ENCODE measurements at places on chromosomes 16 and 17.

GRCh38 chr17:63317166-63317840, 128.8 kb downstream of the CYB561 start:
- DNase-seq: no peak

DNA sequence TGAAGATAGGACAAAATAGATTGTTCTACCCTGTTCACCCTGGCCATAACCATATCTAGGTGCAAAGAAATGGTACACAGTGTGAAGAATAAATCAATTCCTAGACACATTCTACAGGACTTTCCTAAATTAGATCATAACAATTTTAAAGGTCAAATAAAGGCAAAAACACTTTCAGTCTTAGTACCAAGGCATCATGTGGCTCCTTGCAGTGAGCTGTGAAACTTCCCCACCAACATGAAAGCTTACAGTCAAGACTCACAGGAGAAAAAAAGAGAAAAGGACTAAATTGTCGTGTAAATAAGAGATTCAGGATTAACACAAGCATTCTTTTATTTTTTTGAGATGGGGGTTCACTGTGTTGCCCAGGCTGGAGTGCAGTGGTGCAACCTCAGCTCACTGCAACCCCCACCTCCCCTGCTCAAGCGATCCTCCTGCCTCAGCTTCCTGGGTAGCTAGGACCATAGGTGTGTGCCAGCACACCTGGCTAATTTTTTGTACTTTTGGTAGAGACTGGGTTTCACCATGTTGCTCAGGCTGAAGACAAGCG, 14.2 kb downstream of the NSMCE1 start:
- no peak for DNase-seq

GRCh38 chr17:16255481-16255921, 38.5 kb downstream of the PIGL start:
- DNase-seq: no peak

DNA sequence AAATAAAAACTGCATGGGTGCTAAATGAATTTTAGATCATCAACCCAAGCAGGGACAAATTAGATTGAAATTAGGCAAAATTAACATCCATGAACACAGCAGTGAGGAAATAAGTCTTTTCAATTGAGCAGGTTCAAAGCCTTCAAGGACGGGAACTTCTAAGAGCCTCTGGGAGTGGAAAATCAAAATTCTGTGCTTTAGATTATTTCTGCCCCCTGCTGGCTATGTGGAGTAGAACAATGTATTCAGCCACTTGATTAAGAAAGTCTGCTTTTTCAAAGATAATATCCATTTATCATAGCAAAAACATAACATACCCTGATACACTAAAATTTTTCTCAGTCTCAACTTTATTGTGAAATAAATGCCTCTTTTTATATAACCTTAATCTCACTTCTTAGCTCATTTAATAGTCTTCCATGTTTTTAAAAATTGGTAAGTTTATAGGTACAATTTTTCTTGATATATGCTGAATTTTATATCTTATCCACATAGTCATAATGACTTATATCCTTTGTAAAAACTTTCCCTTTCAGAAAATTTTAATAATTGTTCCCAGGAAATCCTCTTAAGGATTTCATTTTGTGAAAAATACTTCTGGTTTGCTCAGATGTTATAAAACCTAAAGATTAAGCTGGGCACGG, 28.1 kb upstream of the NOL11 start:
- DNase-seq: peak; percentile 21

DNA sequence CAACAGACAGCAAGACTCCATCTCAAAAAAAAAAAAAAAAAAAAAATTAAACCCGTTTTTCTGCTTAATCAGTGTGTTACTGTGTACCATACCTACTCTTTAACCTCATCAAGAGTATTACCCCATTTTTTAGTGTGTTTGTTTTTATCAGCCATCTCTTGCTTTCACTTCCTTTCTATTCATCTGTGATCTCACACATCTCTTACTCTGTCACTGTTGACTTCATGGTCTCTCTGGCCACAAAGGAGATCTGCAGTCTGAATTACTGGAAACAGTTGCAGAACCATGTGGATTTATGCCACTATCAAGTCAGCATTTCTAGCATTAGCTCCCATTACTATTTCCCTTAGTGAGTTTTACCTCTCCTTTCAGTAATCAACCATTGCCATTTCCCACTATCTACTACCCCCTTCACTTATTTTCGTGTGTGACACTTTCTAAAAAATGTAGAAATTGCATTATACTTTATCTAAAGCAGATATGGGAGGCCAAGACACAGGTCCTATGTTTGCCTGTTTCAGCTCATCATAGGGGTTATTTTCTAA, 20.1 kb downstream of the NDEL1 start:
- DNase-seq: no peak

- DNase-seq: no peak
Measured at GRCh38 chr16:1707193-1707790, 1.3 kb downstream of the MAPK8IP3 start.

DNA sequence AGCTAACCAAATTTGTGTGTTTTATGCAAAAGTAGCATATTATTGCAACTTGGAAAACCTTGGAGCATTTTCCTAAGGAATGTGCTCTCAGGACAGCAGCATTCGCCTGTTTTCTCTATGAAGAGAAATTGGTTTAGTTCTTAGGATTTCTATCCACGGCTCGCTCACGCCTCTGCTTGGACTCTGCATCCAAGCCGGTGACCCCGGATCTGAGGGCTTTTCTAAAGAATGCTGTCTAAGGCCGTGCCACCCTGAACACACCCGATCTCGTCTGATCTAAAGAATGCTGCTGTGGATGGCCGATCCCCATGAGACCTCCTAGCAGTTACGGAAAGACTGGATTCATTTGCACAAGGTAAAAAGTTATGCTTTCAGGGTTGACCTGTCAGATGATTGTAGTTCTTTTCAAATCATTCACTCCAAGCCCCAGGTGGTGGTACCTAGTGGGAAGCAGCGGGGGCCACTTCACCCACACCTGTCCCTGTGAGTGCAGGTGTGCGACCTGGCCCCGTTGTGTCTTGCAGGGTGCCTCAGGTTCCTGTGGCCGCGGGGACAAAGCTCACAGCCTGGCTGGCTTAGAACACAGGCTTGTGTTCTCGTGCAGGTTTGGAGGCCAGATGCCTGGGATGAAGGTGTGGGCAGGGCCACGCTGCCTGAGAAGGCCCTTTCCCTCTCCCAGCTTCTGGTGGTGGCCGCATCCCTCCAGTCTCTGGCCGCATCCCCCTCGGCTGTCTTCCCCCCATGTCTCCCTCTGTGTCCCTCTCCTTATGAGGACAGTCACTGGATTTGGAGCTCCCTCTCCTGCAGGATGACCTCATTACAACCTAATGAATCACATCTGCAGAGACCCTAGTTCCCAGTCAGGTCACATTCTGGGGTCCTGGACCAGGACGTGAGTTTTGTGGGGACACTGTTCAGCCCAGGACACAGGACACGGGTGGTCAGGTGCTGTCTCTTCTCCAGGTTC, 71.1 kb downstream of the BANP start:
- no peak for DNase-seq

DNA sequence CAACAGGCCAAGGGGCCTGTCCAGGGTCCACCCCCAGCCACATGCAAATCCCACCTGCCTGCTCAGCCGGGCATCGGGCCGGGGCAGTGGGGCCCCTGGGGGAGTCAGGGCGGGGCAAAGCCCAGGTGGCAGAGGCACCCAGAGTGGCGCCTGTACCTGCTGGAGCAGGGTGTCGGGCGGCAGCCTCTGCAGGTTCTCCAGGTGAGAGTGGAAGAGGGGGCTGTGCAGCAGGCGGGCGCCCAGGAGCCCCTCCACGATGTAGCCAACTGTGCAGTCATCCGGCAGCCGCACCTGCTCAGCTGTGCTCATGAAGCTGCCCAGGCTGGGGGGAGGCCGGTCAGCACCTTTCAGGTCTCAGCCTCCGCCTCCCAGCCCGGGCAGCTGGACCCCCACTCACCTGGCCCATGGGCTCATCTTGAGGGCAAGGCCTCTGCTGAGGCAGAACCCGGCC, 2.1 kb downstream of the RFNG start:
- no peak for DNase-seq

- DNase-seq: no peak
Measured at GRCh38 chr16:5430598-5430997, 333.0 kb upstream of the EEF2KMT start.

- DNase-seq: no peak
Measured at GRCh38 chr16:22322741-22323140, 25.5 kb downstream of the POLR3E start.

DNA sequence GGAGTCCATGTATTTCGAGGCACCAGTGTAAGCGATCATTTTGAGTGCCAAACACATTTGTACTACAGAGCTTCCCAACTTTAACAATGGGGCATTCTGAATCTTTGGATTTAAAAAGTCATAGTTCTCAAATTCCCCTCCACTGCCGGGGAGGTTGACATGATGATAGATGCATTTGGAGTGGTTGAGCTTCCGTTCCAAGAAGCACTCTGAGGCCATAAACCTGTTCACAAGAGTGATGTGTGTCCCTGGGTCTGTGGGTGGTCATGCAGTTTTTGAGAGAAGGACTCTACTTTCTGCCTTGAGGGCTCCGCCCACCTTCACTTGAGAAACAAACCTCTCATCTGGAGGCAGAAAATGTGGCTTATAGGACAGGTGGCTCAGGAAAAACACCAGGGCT, 43.7 kb downstream of the IRX5 start:
- DNase-seq: no peak

- no peak for DNase-seq
Measured at GRCh38 chr17:30173649-30174048, 57.0 kb downstream of the NSRP1 start.

DNA sequence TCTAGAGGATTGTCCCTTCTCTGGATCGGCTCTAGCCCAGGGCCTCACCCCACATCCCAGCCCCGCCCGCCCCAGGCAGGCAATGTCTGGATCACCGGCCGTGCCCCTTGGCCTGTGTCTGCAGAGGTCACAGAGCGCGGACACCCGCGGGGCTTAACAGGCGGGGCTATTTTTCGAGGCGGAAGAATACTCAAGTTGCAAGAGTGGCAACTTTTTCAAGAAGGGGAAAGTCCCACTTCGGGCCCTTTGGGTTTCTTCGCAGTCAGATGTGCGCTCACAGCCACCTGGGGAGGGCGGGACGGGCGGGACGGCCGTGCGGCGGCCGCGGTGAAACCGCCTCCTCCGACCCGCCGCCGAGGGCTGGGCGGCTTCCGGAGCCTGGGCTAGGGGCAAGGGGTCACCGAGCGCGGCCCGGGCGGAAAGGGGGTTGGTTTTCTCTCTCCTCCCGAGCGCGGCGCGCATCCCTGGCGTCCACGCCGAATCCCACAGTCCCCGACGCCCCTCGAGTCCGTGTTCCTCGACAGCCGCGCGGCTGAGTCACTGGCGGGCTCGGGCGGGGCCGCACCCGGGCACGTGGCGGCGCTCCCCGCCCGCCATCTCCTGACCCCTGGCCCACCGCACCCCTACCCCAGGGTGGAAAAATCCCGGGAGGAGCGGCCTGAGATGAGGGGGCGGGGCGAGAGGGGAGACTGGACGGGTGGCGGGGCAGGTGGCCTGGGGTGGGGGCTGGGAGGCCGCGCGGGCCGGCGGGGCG, 1.2 kb upstream of the PFN1 start:
- DNase-seq: no peak

DNA sequence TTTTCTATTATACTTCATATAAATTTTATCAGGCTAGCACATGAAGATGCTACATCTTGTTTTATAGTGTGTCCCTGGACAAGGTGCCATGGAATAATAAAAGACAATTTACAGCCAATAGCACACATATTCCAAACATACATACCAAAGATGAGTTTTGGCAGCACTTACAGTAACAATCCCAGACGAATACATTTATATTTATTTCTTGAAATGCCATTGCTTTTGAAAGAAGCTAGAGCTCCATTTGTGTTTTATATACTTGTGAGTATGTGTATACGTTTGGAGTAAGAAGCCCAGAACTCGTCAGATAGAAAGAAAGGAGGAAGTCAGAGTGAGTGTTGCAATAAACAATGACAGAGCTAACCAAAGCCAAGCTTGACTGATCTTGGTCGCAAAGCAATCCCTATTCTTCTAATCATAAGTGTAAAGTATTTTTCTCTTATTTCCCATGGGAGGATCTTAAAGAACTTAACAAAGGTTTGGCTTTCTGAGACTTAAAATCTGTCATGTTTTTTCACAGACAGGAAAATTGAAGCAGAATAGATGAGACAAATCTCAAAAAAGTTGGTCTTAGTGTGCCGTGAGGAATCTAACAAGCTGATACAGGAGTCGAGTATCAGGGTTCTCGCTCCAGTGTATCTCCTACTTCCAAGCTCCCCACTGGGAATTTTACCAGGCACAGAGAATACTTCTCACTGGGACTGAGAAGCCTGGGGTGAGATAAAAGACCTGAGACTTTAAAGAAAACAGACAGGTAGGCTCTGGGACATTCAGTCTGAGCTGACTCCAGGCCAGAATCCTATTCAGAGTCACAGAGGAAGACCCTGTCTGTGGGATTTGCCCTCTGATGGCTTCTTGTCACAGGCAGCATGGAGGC, 175.4 kb downstream of the AATF start:
- DNase-seq: no peak

- no peak for DNase-seq
Measured at GRCh38 chr16:82657239-82657638, 30.5 kb downstream of the CDH13 start.

DNA sequence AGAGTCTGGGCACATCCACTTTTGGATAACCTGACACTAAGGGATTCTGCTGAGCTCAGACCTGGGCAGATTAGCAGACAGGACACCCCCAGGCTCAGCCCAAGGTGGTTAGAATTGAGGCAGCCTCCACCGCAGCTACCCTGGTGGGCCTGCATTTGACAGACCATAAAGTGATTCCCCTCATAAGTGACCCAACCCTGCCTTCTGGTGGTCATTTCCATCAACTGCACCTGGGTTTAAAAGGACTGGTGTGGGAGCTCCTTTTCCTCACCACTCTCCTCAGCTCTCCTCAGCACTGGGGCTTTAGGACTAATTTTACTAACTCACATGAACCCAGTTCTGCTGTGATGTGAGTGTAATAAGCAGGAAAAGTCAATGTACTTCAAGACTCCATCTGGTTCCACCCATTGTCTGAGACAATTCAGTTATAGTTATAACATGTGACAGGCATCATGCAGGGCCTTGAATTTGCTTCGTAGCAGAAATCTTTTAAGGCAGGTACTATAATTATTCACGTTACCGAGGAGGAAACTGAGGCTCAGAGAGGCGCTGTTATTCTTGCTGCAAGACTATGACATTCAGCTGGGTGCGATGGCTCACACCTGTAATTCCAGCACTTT, 42.5 kb downstream of the MYH3 start:
- peak; percentile 7 for DNase-seq

DNA sequence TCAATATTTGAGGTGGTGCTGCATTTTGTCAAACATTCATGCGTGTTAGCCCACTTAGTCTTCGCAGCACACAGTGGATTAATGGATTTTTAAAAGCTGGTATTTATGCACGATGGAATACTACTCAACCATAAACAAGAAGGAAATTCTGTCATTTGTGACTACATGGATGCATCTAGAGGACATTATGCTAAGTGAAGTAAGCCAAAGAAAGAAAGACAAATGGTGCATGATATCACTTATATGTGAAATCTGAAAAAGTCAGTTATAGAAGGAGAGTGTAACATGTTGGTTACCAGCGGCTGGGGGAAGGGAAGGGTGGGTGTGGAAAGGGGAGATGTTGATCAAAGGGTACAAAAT, 23.0 kb downstream of the HMOX2 start:
- DNase-seq: no peak

Measured in AG04450 (cell line).